ENCODE measurements at places on chromosomes 7 and 10.

DNA sequence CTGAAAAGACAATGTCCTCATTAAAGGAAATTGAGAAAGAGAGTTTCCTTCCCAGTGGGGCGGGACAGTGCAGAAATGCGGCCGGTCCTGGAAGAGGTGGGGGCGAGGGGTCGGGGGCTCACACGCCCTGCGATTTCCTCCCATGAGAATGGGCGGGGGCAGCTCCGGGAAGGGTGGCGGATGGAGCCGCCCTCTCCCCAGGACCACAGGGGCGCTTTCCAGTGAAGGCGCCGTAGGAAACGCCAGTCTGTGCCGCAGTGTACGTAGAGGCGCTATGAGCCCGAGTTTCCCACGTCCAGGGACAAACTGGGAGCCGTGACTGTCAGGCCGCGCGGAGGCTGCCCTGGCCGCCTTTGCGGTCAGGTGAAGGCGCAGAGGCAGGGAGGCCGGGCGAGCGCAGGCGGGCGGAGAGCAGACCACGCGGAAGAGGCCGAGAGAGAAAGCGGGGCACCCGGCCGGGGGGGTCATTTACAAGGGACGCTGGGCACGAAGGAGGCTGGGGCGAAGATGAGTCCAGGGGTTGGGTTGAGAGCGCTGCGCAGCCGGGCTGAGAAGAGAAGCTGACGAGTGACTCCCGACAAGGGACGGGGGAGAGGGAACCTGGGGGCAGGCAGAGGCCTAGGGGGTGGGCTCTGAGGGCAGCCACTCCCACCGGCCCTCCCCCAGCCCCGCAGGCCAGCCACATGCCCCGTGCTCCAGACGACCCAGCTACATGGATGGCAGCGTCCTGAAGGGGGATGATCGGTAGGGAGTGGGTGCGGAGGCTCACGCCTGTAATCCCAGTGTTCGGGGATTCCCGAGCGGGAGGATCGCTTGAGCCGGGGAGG is 45.0 kb downstream of the ALOX5 start:
- DNase-seq = peak; percentile 35

GRCh38 chr7:47846138-47846836 is 102.0 kb downstream of the PKD1L1 start:
- DNase-seq = no peak

- no peak for DNase-seq
These were observed at the start of gene THSD7A for GRCh38 chr7:11831736-11832495. Gene THSD7A (minus strand): TSS chr7:11832198. CDS start chr7:11831946, 252 bp downstream.

GRCh38 chr7:155721056-155721455 is 76.6 kb downstream of the RBM33 start:
- no peak for DNase-seq

- DNase-seq = no peak
These were observed 160.8 kb upstream of the WNT16 start for GRCh38 chr7:121167971-121168370.

GRCh38 chr7:91355695-91356435 is 91.6 kb downstream of the FZD1 start:
- DNase-seq = no peak

DNA sequence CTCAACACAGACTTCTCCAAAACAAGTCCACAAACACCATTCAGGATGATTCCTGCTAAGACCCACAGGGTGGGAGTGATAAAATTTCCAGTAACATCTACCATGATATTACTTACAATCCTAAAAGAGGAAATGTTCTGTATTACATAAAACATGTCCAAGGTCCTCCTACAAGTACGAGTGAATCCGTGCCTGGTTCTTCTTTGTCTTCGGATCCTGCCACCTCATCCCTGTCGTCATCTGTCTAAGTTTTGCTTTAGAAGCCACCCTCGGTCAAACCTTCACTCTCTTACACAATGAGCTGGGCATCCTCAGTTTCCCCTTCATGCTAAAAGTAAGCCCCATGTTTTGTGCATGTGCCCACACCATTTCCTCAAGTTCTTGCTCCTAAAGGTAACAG is 279.0 kb downstream of the KCNMA1 start:
- no peak for DNase-seq

Data from stimulated activated CD8-positive, alpha-beta memory T cell treated with anti-CD3 and anti-CD28 coated beads, Interleukin-4, amount 100 ng/mL, for 1 hour (primary cell).